ENCODE measurements at places on chromosomes 16 and 17. TPM values are rescaled to one million over a fixed set of nuclear protein-coding genes. Genes with fewer than 3 reads are reported as not detected.

The DNAAF8 gene
- total RNA-seq = 1.1 TPM

The KRT15 gene
- total RNA-seq = 2.9 TPM

GRCh38 chr16:50719401-50720337, 22.2 kb upstream of the CYLD start:
- no peak overlapping the region for H3K27ac ChIP-seq
- no peak for DNase-seq
- peaks cover 7% of the 10 kb centered on the region for H3K4me1 ChIP-seq
- no peaks in the 10 kb centered on the region for H3K36me3 ChIP-seq
- H3K4me3 ChIP-seq = no peak overlapping the region

- peaks cover 9% of the 10 kb centered on the region for H3K36me3 ChIP-seq
- H3K27me3 ChIP-seq = no peaks in the 10 kb centered on the region
- H3K4me3 ChIP-seq = no peak overlapping the region
- H3K27ac ChIP-seq = no peak overlapping the region
- H3K4me1 ChIP-seq = no peaks in the 10 kb centered on the region
- DNase-seq = no peak
These were observed 37.2 kb downstream of the TXNDC11 start for GRCh38 chr16:11705311-11706025.

DNA sequence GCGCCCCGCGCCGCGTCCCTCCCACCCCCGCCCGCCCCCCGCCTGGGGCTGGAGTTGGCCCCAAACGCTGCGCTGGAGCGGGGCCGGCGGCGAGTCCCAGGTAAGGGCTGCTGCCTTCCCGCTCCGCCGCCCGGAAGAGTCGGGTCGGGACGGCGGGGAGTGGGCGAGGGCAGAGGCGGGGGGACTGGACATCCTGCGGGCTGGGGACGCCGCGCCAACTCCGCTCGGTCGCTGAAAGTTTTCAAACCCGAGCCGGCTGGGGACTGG, 469 bp downstream of the GPRC5C start:
- H3K4me3 ChIP-seq = peak overlapping the region; percentile 92
- no peak overlapping the region for H3K27ac ChIP-seq
- no peaks in the 10 kb centered on the region for H3K27me3 ChIP-seq
- DNase-seq = no peak

GRCh38 chr17:48225725-48226567, 118.4 kb downstream of the SNX11 start:
- H3K27ac ChIP-seq = no peak overlapping the region
- H3K4me1 ChIP-seq = peaks cover 1% of the 10 kb centered on the region
- no peak overlapping the region for H3K4me3 ChIP-seq
- H3K27me3 ChIP-seq = peaks cover 36% of the 10 kb centered on the region
- no peak for DNase-seq

GRCh38 chr17:41003926-41004325, 4.2 kb upstream of the KRTAP3-2 start:
- DNase-seq = no peak
- peaks cover 6% of the 10 kb centered on the region for H3K4me1 ChIP-seq
- no peak overlapping the region for H3K27ac ChIP-seq
- no peaks in the 10 kb centered on the region for H3K27me3 ChIP-seq
- H3K4me3 ChIP-seq = no peak overlapping the region

- H3K36me3 ChIP-seq = no peaks in the 10 kb centered on the region
- peaks cover 5% of the 10 kb centered on the region for H3K4me1 ChIP-seq
- peaks cover 61% of the 10 kb centered on the region for H3K27me3 ChIP-seq
- no peak for DNase-seq
- H3K27ac ChIP-seq = no peak overlapping the region
- peak overlapping the region; percentile 66 for H3K4me3 ChIP-seq
These were observed 729 bp downstream of the ADORA2B start for GRCh38 chr17:15945527-15946191.

Data from progenitor cell of endocrine pancreas (in vitro differentiated cells).